CD4-positive, alpha-beta T cell treated with Interleukin-21 for 1 hour (primary cell): ENCODE measurements at places on chromosomes 16 and 17.
A peak's percentile ranks its signal among the peaks of the same experiment; 100 is the strongest.

DNA sequence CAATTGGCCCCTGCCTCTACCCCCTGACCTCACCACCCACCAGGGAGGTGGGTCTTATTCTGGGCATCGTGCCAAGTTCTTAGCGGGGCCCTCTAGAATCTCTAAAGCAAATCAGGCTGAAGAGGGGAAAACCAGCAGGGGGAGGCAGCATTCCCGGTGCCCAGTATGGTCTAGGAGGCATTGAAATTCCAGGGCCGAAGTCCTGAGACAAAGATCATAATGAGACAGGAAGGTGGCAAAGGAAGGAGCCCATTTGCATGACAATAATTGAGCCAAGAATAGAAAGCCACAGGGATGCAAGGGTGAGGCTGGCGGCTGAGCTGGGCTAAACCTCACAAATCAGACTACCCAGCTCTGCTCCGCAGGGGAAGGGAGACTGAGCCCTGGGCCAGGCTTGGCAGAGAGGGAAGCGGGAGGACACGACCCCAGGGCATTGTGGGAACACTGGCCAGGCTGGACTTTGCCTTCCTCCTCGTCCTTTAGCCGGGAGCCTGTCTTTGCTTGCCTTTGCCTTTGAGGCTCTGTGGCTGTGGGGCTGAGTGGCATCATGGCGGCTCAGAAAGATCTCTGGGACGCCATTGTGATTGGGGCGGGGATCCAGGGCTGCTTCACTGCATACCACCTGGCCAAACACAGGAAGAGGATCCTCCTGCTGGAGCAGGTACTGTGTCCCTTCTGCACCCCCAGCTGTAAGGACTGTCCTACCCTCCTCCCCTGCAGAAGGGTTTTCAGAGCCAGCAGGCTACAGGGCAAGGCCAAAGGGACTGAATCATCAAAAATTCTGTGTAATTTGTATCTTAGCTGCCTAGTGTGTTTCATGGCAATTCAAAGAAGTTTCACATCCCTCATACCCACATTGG is at the start of gene PIPOX:
TSS of gene PIPOX (plus strand) at position 463 of the 860 bp plus-strand sequence. CDS start at position 548, 85 bp downstream.
- no peak for DNase-seq

DNA sequence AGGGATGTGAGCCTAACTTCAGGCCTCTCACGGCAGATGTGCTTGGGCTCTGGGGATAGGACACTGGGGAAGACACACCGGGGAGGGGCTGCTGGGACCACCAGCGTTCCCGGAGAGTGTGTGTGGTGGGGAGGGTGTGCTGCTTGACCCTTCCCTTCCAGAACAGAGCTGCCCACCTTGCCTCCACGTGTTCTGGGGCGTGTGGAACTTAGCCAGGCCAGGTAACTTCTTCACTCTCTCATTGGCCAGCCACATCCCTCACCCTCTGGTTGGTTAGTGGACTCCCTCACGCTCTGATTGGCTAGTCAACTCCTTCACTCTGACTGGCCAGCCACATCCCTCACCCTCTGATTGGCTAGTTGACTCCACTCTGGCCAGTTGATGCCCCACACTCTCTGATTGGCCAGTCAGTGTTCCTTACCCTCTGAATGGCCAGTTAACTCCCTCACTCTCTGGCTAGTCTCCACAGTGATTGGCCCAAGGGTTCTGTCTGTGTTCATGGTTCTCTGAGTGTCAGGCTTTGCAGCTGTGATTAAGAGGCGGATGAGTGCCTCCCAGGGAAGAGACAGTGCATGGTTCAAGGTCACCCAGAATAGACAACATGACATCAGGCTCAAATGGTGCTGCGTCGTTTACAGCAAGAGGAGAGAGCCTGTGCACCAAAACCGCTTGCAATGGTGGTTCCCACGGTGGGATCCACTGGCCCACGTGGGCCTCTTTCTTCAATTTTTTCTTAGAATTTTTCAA is 10.0 kb downstream of the TMEM235 start:
- DNase-seq: no peak

DNA sequence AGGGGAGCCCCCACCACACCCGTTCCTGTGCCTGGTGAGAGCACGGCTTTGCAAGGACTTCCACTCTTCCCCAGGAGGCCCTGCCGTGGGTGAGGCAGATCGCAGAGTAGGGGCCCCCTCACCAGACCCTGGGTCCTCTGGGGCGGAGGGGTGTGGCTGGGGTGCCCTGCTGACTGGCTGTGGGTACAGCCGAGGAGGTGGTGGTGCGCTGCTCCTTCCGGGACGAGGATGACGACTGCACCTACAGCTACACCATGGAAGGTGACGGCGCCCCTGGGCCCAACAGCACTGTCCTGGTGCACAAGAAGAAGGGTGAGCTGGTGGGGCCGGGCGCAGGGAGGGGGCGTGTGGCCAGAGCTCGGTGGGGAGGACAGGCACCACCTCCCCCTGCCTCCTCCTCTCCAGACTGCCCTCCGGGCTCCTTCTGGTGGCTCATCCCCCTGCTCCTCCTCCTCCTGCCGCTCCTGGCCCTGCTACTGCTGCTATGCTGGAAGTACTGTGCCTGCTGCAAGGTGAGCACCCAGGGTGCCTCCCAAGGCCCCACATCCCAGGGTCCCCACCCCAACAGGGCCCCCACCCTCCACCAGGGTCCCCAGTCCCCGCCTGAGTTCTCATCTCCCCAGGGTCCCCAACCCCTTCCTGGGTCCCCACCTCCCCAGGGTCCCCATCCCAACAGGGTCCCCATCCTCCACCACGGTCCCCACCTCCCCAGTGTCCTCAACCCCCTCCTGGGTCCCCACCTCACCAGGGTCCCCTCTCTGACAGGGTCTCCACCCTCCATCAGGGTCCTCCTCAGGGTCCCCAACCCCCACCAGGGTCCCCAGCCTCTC is 16.1 kb downstream of the ITGB4 start:
- DNase-seq: no peak

DNA sequence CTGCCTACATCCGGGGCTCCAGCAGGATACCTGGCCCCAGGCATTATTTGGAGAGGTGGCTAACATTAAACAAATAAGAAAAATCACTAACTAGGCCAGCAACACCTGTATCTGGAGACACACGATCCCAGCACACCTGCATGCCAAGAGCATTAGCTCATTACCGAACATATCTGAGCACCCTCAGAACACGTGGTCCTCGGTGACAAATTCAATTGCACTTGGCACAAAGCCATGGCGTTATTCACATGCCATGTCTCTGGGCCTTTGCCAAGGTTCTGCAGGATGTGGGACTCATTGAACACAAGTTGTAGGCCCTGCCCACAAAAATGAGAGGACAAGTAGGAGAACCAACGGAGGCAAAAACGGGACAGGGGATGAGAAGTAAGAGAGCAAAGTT is 552.3 kb downstream of the TOX3 start:
- DNase-seq: no peak

DNA sequence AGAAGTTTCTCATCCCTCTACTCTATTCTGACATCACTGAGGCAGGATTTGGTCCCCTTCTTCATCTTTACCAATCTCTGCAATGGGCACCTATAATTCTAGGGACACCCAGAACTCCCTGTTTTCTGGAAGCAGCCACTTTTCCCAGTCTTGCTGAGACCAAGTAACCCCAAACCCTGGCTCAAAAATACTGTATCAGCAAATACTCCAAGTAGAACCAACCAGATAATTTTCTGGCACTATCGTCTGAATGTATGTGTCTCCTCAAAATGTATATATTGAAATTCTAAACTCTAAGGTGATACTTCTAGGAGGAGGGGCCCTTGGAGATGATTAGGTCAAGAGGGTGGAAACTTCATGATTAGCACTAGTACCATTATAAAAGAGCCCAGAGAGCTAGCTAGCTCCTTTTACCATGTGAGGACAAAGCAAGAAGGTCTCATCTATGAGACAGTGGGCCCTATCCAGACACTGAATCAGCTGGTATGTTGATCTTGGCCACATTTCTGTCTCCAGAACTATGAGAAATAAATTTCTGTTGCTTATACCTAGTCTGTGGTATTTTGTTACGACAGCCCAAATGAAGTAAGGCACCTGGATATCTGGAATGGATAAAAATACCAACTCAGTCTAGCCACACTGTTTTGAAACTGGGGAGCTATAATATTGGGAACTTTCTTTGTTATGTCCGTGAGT is 464.4 kb downstream of the CDH11 start:
- DNase-seq: no peak

DNA sequence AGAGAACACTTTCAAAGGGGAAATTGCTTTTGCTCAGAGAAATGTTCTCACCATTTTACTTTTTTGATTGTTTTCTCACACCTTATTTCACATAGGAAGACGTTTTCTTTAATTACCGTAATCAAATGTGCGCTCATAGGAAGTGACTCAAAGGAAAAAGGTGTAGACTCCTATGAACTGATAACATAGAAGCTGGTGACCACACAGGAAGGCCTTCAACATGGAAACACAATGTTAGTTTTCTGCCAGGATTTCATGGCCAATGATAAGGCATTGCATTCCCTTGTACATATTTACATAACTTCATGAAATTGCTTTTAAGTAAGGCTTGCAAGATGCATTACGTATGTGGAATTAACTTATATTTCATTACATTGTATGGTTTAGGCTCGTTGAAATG is 40.9 kb upstream of the KCNJ16 start:
- DNase-seq: no peak

GRCh38 chr16:57166451-57166850 is 19.4 kb downstream of the PSME3IP1 start:
- DNase-seq: no peak

DNA sequence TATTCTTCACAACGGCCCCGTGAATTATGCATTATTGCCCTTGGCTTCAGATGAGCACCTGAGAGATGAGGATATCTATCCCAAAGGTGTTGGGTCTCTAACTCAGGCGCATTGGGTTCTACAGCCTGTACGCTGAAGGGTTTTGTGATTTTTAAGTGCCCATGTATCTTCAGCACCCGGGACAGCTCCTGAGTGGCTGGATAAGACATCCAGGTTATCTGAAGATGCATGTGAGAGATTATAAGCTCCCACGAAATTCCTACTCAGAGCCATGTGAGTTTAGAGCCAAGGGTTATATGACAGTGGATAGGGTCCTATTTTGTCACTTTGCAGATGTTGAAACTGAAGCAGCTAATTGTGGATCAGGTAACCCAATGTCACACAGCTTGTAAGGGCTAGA is 612.3 kb upstream of the EEF2KMT start:
- no peak for DNase-seq

- DNase-seq: peak; percentile 44
Observed at GRCh38 chr16:50627419-50627818, 53.7 kb downstream of the SNX20 start.

- DNase-seq: no peak
Observed at GRCh38 chr16:89827383-89828198, 684 bp upstream of the SPIRE2 start.

DNA sequence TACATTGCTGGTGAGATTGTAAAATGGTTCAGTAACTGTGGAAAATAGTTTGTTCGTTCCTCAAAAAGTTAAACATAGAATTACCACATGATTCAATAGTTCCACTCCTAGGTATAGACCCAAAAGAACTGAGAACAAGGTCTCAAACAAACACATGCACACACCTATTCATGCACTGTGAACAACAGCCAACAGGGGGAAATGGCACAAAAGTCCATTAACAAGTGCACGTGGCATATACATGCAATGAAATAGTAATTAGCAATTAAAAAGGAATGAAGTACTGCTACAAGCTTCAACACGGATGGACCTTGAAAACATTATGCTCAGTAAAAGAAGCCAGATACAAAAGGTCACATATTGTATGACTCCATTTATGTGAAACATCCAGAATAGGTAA is 23.8 kb downstream of the SDK2 start:
- no peak for DNase-seq

- no peak for DNase-seq
Observed at GRCh38 chr17:28385406-28385805, 13.9 kb downstream of the SARM1 start.

DNA sequence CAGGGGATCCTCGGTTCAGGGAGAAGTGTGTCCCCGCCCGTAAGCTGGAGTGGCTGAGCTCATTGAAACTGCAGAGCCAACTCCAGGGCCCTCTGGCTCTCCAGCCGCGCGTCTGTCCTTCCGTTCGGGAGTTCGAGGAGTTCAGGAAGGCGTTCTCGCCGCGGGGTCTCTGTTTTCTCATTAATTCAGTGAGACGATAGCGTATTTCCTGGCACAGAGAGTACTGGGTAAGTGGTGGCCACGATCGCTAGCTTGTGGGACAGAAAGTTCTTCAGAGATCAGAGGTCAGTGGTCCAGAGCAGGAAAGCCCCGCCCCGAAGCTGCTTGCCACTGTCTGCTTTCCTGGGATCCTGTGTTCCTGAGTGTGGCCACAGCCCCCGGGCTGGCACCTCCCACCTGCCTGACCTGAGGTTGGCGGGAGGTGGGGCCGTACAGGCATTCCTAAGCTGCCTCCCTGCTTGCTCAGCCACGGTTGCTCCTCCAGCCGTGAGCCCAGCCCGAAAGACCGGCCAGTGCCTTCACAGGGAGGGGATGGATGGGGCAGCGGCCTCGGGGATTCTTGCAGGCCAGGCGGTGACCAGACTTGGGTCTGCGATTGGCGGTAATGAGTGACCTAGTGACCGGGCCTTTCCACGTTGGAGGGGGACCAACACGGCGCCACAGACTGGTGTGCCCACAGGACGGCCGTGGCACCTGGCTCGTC is 8.9 kb downstream of the BAIAP2 start:
- no peak for DNase-seq

DNA sequence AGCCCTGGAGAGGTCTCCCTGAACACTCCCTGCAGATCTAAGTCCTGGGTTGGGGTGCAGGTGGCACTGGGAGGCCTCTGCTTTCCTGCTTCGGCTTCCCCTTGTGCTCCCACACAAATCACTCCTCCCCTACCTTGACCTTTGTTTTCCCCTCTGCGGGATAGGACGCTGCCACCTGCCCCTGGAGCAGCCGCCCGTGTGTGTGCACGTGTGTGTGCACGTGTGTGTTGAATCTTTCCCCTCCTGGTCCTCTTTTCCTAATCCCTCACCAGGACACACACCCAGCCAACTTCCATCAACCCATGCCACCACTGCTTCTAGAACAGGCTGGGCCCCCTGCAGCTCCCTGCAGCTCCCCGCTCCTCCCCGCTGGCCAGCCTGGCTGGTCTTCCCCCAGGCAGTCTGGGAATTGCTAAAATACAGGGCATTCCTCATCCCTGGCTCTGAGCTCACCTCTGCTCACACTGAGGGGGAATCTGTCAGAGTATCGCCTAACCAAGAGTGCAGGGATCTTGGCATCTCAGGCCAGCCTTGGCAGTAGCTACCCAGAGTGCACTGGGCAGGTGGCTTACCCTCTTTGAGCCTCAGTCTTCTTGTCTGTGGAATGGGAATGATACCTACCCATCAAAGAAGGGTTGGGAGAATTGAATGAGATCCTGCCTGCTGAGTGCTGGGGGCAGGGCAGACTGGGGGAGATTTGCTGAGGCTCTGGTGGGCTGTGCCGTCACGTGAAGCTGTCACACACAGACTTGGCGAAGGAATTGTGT is 198.5 kb downstream of the NTN1 start:
- no peak for DNase-seq
